Stimulated activated CD8-positive, alpha-beta memory T cell treated with anti-CD3 and anti-CD28 coated beads, Interleukin-12 subunit alpha, Interleukin-12 subunit beta, amount 100 ng/mL, for 4 hours (primary cell): ENCODE measurements at places on chromosomes 5 and 9.

DNA sequence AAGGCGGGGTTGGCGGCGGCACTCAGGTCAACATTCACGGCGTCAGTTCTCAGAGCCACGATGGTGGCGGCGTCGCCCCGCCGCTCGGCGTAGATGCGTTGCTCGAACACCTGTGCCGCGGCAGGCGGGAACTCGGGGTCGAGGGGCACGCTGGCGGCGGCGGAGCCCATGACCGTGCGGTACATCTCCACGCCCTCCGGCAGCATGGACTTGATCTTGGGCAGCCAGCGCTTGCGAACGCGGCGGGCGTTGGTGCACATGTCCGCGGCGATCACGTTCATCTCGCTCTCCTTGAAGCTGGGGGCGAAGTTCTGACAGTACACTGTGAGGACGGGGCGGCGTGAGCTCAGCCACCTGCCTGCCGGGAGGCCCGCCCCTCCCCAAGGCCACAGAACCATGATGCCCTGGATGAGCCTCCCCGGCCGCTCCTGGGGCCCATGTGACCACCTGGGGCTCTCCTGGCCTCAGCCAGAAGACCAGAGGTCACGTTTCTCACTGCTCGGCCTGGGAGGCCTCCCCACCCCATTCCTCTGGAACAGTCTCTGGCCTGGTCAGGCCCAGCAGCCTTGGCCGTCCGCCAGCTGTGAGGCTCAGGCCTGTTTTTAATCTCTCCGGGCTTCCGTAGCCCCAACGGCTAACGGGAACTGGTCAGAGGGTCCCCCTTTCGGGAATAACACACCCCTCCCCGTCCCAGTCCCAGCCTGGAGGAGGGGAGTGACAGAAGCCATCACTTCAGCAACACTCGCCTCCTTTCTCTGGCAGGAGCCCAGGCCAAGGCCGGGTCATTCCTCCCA lies 50.7 kb upstream of the UBAC1 start:
- no peak for DNase-seq

DNA sequence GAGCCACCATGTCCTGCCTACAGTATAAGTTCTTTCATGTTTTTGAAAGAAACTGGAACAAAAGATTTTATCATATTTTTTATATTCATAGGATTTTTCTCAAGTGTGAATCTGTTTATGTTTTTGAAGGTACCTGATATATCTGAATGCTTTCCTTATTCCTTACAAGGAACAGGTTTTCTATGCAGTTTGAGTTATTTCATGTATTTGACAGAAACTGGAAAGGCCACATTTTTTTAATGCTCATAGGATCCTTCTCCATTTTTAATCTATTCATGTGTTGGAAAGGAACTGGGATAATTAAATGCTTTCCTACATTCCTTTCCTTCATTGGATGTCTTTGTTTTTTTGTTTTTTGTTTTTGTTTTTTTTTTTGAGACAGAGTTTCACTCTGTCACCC lies 15.7 kb upstream of the FBXW2 start:
- no peak for DNase-seq

DNA sequence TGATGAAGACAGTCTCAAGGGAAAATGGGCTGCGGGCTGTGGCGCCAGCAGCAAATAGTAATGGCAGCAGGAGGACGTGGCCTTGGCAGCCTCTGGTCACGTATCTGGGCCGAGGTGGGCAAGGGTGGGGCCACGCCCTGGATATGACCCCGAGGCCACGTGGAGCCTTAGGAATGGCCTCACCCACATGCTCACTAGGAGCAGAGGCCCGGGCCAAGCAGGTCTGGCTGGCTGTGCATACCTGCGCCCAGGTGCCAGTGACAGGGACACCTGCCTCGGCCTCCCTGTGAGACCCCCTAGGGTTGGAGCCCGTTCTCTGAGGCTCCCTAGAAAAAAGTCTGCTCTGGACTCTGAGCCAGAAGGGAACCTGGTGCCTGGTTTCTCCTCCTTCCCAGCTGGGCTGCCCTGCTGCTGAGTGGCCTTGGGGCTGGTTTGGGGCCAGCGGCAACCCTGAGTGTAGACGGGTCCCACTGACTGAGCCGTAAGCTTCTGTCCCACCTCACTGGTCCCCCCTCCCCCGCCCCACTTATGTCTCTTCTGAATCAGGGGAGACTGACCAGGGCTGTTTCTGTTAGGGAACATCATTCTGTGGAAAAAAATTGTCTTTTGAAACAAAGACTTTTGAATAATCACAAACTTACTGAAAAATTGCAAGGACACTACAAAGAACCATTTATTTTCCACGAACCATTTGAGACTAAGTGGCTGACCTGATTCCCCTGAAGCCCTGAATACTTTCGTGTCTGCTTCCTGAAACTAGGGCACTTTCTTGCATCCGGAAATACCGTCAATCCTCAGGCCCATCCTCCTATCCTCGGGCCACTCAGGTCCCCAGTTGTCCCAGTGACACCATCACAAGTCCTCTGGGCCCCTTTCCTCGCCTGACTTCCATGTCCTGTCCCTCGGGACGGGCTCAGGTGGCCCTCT lies 60.8 kb downstream of the WNK2 start:
- no peak for DNase-seq

GRCh38 chr9:110919609-110920008 lies 118.7 kb downstream of the LPAR1 start:
- DNase-seq, result no peak

GRCh38 chr5:32487008-32487407 lies 42.5 kb upstream of the ZFR start:
- DNase-seq, result no peak

DNA sequence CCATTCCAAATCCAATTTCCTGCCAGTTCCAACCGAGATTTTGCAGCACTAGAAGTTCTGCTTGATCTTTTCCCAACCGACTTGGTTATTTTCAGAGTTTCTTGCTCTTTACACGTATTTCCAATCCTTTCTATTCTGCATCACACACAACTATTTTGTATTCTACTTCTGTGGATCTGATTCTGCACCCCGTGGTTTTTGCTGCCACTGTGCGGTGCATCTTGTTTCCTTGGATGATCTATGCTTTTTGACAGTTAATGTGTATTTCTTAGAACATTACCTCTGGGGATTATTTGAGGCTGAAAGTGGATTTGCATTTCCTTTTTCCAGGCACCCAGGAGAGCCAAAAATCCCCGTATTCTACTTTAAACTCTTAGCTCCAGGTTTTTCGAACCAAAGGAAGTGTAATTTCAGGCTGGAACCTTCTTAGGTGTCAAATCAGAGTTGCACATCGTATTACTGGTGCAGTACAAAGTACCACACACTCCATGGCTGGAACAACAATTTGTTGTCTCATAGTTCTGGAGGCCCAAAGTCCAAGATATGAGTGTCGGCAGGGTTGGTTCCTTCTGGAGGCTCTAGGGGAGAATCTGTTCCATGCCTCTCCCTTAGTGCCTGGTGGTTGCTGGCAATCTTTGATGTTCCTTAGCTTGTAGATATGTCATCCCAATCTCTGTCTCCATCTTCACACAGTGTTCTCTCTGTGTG lies 14.7 kb upstream of the SARDH start:
- DNase-seq, result no peak

DNA sequence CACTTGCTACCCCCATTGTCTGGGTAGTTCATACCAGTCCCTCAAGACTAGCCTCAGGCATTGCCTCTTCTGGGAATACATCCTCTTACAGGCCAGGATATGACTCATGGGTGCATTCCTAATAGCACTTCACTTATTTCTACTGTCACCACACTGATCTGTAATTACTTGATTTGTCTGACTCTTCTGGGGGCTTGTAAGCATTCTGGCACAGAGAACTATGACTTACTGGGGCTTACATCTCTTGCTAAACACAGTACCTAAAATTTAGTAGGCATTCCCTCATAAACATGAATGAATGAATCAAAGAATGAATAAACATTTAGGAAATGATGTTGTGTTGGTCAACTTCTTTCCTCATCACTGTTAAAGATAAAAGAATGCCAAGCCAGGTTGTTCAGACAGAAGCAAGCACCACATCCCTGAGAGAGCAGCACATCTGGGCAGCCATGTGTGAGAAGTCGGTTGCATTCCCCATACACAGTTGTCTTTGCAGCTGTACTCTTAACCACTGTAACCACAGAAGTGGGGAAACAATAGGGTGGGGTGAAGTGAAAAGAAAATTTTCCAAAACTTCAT lies 27.6 kb downstream of the IL7R start:
- DNase-seq, result no peak

DNA sequence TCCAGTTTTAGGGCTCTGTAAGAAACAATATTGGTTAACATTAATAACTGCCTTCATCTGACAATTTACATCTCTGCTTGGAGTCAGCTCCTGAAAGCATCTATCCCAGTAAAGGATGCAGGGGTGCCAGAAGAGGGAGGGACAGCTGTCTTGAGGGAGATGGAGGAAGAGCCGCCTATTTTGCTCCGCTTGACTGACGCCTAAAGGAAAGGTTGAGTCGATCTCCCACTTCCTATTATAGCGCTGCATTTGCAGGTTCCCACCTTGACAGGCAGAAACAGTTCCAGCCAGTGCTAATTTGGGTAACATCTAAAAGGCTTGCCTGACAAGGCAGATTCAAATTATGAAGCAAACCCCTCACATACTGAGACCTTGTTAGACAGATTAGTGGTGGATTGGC lies 374.6 kb downstream of the SPATA31D1 start:
- DNase-seq, result no peak

DNA sequence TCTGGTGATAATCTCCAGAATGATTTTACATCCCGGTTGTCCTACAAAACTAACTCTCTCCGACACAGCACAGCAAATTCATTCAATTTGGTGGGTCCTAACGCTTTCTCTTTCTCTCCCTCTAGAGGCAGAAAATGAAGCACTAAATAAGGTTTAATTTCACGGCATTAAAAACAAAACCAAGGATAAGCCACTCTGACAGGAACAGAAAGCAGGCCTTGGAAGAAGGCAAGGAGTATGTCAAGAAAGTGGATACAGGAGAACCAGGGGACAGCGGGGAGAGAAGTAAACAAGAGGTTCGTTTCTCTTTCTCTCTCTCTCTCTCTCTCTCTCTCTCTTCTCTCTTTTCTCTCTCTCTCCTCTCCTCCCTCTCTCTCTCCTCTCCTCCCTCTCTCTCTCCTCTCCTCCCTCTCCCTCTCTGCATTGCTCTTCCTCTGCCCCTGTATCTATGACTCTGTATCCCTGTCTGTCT lies 49.8 kb downstream of the EBF1 start:
- no peak for DNase-seq

DNA sequence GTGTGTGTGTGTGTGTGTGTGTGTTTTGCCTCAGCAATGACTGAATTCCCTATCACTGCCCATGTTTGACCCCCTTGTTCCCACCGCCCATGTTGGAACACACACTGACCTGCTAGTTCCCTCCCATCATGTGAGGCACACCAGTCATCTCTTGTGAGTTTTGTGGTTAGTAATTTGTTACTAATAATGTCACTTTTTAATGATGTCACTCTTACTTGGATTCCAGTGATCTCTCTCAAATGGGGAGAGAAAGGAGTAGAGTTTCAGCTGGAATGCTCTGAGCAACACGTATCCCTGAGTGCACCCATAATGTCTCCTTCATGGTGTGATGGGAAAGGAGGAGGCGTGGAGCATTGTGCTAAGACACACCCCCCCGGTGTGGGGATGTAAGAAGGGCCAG lies 172.6 kb downstream of the SH3GL2 start:
- DNase-seq, result no peak

DNA sequence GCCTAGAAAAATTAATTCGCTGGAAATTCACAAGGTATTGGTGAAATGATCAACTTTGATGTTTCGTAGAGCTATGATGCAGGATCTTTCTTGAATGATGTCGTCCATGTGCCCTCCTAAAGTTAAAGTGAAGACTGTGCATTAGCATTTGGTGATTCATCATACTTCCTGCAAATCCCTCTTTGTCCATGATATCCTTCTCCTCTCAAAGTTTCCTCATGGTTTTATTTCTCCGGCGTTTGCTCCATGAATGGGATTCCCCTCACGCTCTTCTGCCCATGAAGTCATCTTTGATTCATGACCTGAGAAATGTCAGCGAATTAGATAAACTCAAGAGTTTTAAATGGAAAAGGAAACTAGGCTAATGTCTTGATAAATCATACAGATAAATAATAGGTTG lies 372.7 kb downstream of the PSAT1 start:
- DNase-seq, result no peak

GRCh38 chr9:14031060-14031414 lies 282.9 kb downstream of the NFIB start:
- DNase-seq, result no peak

DNA sequence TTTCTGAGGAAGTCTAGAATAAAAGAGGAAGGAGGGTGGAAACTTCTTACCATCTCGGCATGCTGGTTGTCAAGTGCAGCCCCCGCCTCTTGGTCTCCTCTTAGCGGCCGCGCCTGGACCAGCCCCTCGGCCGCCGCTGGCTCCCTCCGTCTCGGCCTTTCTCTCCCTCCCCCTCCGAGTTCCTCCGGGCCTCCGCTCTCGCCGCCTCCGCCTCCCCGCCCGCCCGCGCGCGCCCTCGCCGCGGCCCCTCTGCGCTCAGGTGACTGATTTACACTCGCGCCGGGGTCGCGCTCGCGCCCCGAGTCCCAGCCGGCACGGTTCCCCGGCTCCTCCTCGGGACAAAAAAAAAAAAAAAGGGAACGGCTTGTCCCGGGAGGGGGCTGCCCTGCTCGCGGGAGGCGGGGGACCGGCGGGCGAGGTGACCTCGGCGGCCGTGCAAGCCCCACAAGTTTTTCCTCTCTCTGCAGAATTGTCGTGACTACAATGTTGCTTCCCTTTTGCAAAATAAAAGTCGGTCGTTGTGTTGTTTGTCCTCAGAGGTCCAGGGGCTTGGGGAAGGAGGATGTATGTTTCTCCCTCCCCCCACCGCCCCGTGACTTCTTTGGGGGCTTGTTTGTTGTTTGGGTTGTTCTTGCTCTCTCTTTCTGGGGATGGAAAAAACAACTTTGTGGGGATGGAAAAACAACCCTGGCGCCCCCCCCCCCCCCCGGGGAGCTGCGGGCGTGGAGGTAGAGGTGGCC lies at the start of gene BNC2:
TSS of gene BNC2 (minus strand) at position 75 of the 740 bp plus-strand sequence. CDS start at position 53, 22 bp downstream.
- DNase-seq, result no peak
